Left ventricle myocardium inferior (tissue), 1 donor: ENCODE measurements at places on chromosomes 5 and 9. TPM values are rescaled to one million over a fixed set of nuclear protein-coding genes. Genes with fewer than 3 reads are reported as not detected.

DNA sequence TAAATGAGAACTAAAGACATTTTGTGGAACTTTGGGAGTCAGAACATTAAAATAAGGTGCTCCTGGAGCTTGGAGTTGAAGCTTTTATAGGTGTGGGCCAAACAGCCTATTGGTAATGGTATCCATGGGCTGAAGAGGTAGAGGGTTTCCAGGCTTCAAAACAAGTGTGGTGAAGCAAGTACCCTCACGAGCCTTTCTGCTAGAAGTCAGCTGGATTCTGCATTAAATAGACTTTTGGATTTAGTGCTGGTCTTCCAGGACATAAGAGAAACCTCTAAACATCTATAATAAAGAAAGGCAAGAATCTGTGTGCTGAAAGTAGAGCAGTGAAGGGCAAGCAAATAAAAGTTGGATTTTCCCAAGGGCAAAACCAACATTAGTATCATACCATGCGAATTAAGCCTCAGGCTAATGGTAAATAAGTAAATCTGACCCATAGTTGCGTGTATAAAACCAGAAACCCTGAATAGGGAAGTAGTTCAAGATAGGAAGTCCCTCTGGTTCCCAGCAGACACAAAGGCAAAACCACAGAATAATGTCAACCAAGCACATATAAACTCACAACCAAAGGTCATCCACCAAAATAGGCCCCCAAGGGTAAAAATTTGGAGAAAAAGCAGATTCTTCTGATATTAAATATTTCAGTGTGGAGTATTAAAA is 306.3 kb downstream of the TLE4 start:
- DNase-seq: no peak

DNA sequence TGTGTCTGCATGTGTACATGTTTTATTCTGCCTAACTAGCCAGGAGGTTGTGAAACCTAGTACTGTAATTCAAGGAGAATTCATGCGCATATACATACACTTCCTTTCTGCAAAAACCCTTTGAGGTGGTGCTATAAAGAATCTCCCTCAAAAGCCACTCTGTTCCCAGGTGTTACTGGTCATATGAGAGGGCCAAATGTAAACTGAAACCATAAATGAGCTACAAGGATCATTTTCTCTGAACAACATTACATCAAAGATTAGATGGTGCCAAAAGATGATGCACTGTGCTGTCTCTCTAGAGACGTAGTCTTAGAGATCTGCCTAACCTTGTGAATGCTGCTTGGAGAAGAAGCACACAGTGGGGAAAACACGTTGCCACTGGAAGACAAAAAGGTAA is 15.7 kb downstream of the NREP start:
- no peak for DNase-seq

- DNase-seq: no peak
Measured at GRCh38 chr9:28234894-28235277, 661.6 kb upstream of the C9orf72 start.

Gene CORO2A
- 0.14 TPM for total RNA-seq
